Occipital lobe (tissue), 3 donors: ENCODE measurements at places on chromosomes 12 and 14. TPM values are rescaled to one million over a fixed set of nuclear protein-coding genes. Genes with fewer than 3 reads are reported as not detected.

Gene PYGL
- total RNA-seq, result 9.4 TPM

DNA sequence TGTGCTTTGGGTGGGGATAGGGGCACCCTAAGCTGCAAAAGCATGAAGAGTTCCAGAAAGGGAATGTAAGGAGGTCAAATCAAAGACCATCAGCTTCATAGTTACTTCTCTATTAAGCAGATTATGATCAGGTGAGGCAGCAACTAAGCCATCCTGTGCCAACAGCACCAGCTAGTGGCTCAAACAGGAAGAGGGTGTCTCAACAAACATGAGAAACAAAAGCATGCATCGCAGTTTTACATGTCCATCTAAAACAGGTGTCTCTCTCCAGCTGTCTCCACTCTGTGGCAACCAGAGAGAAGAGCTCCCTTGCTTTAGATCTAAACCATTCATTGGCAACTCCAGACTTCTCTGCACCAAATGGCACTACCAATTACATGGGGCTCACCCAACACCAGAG lies 52.9 kb downstream of the ACTN1 start:
- DNase-seq, result no peak

DNA sequence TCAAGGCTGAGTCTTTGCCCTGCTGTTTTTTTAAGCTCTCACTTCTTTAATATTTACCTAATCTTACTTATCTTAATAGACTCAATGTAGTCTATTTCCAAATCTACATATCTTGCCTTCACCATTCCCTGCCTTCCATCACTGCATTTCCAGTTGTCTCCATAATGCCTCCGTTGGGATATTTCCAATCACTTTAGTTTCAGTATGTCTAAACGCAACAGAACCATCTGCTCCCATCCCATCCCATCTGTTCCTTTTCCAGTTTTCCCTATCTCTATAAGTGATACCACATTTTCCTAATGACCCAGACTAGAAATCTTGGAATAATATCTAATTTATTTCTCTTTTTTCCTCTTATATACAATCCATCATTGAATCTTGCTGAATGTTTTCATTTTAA lies 15.1 kb upstream of the CCDC198 start:
- DNase-seq, result no peak

Gene NR4A1
- total RNA-seq, result 5.8 TPM

DNA sequence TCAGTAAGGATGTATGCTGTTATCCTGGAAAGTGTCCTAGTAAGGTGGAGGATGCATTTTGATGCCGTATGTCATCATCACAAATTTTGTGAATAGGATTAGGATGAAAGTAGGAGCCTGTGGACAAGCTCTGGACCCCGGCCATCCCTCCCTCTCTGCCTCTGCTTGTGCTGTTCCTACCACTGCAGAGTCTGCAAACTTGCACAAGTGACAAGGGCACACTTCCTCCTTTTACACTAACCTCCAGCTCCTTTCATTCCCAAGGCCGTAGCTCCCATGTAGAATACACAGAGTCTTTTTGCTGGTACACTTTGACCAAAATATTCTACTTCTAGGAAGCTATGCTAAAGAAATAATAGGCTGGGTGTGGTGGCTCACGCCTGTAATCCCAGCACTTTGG lies 13.3 kb upstream of the TMCC3 start:
- DNase-seq, result no peak

DNA sequence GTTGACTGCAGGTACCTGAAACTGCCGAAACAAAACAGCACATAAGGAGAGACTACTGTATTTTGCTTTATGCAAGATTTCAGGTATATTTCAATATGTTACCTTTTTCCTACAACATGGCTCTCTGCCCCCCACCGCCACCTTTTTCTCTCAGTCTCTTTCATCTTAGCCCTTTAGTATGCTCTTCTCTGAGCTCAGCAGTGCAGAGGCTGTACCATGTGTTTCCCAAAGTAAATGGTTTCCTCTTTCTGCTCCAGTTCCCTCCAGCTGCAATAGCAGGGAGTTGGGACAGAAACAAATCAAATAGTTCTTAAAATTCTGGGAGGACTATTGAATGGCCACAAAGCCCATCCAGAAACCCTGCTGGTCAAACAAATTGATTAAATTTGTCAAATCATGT lies 4.3 kb downstream of the AMN1 start:
- DNase-seq, result no peak

Gene SLC35F4
- total RNA-seq, result 1.6 TPM

Gene PZP
- not detected for total RNA-seq

Gene TAS2R19
- 28.7 TPM for total RNA-seq

GRCh38 chr14:67358924-67359774 lies 455 bp downstream of the ATP6V1D start:
- DNase-seq, result no peak

Gene CDC42BPB
- total RNA-seq, result 76.4 TPM

- DNase-seq, result no peak
Measured at GRCh38 chr14:104897330-104898194, 27.1 kb upstream of the PLD4 start.

DNA sequence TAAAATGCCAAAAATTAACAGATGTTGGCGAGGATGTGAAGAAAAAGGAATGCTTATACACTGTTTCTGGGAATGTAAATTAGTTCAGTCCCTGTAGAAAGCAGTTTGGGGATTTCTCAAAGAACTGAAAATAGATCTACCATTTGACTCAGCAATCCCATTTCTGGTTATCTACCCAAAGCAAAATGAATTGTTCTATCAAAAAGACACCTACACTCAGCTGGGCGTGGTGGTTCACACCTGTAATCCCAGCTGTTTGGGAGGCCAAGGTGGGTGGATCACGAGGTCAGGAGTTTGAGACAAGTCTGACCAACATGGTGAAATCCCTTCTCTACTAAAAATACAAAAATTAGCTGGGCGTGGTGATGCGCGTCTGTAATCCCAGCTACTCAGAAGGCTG lies 279.3 kb upstream of the PDE3A start:
- DNase-seq, result no peak

DNA sequence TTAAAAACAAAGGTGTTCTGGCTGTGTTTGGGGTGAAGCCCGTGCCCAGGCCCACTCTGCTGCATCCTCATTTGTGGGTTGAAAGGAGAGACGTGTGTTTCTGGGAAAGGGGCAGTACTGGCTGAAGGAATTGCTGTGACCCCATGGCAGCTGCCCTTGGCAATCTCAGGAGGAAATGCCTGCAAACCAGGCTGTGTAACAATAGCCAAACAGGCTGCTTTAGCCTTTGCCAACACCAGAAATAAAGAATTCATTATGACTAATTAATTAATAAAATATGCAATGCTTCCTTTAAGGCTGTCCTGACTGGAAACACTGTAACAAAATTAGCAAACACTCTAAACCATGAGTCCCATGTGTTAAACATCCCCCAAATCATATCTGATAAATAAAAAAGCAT lies 53.0 kb upstream of the KRR1 start:
- DNase-seq, result no peak

- no peak for DNase-seq
Measured at GRCh38 chr12:75172611-75173010, 37.0 kb downstream of the KCNC2 start.

Gene MFAP5
- total RNA-seq, result not detected

DNA sequence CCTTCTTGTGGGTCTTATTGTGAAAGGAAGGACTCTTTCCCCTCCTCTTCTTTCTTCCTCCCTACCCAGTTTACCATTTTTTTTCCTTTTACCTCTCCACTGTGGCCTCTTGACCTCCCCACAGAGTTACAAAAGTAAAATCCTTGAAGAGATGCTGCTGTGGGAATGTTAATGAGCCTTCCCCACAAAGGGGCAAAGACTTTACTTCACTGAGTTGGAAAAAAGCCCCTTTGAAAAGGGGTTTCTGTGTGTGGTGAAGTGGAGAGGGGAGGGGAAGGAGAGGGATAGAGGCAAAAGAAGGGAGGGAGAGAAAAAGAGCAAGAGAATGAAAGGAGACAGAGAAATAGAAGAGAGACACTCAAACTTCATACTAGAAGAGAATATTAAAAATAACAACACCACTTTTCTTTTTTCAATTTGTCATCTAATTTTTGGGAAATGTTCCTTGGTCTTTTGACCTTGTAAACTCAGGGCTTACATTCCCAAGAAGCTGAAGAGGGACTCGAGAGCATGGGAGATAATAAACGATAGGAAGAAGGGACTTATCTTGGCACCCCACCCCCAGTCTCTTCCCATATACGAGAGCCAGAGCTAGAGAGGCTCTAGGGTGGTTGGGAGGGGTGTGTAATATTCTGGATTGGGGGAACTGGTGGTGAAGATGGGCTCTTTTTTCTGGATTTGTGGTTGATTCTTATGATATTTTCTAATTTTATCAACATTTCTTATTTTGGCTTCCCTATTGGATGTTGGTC lies 13.2 kb upstream of the SALL2 start:
- no peak for DNase-seq

GRCh38 chr12:101087920-101088319 lies 122.1 kb downstream of the SLC5A8 start:
- no peak for DNase-seq

Gene NPAS3
- total RNA-seq, result 44.6 TPM

GRCh38 chr14:104678346-104678745 lies 11.1 kb upstream of the INF2 start:
- DNase-seq, result no peak

Gene BCL11B
- 27.0 TPM for total RNA-seq

Gene PLEKHD1
- total RNA-seq, result 0.16 TPM

GRCh38 chr12:126936181-126936851 lies 1330.7 kb upstream of the TMEM132C start:
- DNase-seq, result peak; percentile 83

Gene CCDC197
- not detected for total RNA-seq

DNA sequence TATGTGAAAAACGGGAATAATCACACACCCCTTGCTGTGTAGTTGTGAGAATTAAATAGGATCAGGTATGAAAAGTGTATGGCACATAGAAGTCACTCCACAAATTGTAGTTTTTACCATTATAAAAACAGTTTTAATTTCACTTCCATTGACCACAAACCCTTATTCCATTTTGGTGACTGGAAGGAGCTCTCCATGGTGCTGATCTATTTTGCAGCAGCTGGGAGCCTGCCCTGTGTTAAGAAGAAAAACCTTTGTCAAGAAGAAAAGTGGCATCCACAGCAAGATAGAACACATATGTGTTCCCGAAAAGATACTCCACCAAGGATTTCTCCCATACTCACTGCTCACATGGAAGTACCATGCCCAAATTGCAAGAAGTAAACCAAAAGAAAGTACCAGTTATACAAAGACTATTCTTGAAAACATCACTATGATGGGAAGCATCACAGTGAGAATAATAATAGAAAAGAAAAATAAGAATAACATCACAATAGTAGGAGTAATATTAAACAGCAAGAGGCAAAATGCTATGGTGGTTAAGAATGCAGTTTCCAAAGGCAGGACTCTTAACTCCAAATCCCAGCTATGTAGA lies 58.7 kb downstream of the TUNAR start:
- DNase-seq, result no peak

Gene GOLGA3
- 59.3 TPM for total RNA-seq

GRCh38 chr12:3520711-3521110 lies 29.7 kb downstream of the PRMT8 start:
- no peak for DNase-seq

Gene GPX2
- total RNA-seq, result not detected

Gene SOX5
- 209 TPM for total RNA-seq

- no peak for DNase-seq
Measured at GRCh38 chr14:97916669-97917568, 1119.7 kb downstream of the VRK1 start.

- DNase-seq, result peak; percentile 11
Measured at GRCh38 chr14:67240168-67240932, 885 bp upstream of the PALS1 start.

Gene CCDC175
- total RNA-seq, result 3.3 TPM

DNA sequence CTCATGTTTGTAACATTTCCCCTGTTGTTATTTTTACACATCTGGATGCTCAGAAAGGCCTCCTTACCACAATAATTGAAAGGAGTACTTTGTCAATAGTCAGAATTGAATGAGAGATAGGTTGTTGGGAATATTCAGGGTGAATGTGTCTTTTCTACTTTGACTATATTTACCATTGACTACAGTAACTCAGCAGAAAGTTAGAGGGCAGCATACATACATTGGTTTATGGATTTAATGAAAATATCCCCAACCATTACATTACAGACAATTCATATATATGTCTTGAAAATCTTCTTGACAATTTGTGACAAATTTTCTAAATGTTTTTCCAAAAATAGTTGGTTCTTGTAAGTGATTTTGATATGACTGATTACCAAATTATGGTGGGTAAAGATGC lies 97.7 kb downstream of the NTS start:
- DNase-seq, result no peak

- no peak for DNase-seq
Measured at GRCh38 chr12:109130297-109131153, 14.1 kb downstream of the ACACB start.

Gene TRIAP1
- total RNA-seq, result 10.0 TPM

DNA sequence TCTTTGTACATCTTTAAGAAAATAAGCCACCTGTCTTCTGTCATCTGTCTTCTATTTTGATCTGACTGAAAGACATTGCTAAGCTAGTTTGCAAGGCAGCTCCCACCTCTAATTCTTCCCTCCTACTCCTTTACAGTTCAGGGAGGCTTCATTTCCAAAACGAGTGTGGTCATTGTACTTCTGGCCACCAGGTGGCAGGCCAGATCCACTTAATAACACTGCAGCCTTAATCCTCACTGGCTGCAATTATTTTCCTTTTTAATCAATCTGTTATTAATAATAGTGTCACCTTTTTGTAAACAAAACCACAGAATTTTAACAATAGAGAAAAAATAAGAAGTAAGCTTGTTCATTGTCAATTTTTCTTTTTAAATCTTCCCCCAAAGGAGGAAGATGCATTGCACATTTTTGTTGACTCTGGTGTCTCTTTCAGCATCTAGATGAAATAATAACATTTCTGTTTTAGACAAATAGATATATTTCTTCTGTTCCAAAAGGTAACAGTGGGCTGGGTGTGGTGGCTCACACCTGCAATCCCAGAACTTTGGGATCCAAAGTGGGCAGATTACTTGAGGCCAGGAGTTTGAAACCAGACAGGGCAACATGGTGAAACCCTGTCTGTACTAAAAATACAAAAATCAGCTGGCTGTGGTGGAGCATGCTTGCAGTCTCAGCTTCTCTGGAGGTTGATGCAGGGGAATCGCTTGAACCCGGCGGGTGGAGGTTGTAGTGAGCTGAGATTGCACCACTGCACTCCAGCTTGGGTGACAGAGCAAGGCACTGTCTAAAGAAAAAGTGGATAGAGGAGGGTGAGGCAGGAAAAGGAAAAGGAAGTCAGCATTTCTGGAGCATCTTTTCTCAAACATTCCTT lies 23.3 kb downstream of the GABARAPL1 start:
- DNase-seq, result peak; percentile 3

DNA sequence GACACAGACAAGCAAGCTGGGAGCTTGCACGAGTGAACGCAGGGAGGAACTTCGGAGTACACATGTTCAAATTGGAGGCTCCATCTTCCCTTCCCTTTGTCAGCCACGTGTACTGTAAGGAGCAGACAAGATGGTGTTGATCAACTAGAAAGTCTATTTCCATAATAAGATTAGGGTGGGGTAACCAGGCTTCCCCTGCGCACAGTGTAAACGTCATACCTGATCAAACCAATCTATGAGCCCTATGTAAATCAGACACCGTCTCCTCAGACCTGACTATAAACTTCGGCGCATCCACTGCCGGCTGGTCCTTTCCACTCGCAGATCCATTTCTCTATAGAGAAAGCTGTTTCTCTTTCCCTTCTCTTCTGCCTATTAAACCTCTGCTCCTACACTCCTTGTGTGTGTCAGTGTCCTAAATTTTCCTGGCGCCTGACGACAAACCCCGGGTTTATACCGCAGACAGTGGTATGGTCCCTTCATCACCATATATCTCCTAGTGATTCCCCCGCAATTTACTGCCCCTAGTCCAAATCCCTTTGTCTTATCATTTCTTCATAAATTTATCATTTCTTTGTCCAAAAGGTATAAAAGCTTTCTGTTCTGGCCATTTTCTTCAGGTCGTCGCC lies 7.5 kb upstream of the ETFBKMT start:
- no peak for DNase-seq

Gene PLA2G1B
- total RNA-seq, result not detected

Gene BRI3BP
- 21.4 TPM for total RNA-seq
